Testis (tissue), 5 donors: ENCODE measurements at places on chromosomes 2 and 18. TPM values are rescaled to one million over a fixed set of nuclear protein-coding genes. Genes with fewer than 3 reads are reported as not detected.

CHRNA1 gene
- 0.25 TPM for total RNA-seq

PSD4 gene
- total RNA-seq = 35.9 TPM

MOCOS gene
- total RNA-seq = 1.9 TPM

IL36G gene
- total RNA-seq = not detected

AQP4 gene
- total RNA-seq = 2.4 TPM

ITGA4 gene
- total RNA-seq = 1.6 TPM

ECEL1 gene
- total RNA-seq = 2.7 TPM

ITGB1BP1 gene
- 38.1 TPM for total RNA-seq

ABCB11 gene
- total RNA-seq = 7.2 TPM

DNAJB2 gene
- total RNA-seq = 139 TPM

SIX2 gene
- 1.1 TPM for total RNA-seq

SERPINB11 gene
- 0.50 TPM for total RNA-seq

GAL3ST2 gene
- total RNA-seq = 2.8 TPM

TSPYL6 gene
- 38.3 TPM for total RNA-seq

DSG1 gene
- total RNA-seq = 2.8 TPM

ATP6V1C2 gene
- total RNA-seq = 5.9 TPM

COL4A3 gene
- total RNA-seq = 11.0 TPM

COL3A1 gene
- 31.3 TPM for total RNA-seq

GRCh38 chr2:119487434-119488244, 36.6 kb downstream of the SCTR start:
- DNase-seq = no peak

- no peak for DNase-seq
These were observed 54.1 kb upstream of the KLF7 start for GRCh38 chr2:207219676-207220501.

DNA sequence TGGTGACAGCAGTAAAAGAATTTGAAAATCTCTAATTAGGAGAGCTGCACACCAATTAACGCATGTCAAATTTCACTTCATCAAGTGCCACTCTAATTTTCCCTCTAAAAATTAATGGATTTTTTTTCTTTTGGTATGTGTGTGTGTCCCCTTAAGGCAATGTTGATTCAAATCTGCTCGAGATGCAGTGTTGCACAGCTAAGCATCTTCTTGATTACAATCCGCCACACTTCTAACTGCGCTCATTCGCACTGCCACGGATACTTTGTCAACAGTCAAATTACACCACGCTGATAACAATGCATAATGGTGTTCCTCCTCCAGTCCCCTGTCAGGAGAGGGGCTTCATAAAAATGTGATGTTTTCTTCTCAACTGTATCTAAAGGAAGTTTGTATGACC, 261.4 kb downstream of the MEIS1 start:
- no peak for DNase-seq

DNA sequence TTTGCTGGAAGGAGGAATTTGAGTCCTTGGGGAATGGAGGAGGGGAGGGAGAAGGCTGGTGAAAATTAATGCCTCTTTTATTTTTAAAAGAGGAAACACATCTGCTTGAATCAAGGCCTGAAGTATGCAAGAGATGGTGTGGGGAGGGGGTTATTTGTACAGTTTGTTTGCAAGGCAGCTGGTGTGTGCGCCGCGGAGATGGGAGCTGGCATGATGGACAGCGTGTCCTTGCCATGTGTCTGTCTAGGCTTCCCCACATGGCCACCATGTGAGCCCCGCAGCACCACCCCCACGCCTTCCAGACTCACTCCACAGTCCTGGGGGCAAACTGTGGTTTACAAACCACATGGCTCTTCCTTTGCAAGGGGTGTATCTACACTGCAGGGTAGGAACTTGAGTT, 154.8 kb upstream of the APCDD1 start:
- DNase-seq = no peak

GRCh38 chr2:201196003-201196402, 13.1 kb downstream of the CASP10 start:
- no peak for DNase-seq

DNA sequence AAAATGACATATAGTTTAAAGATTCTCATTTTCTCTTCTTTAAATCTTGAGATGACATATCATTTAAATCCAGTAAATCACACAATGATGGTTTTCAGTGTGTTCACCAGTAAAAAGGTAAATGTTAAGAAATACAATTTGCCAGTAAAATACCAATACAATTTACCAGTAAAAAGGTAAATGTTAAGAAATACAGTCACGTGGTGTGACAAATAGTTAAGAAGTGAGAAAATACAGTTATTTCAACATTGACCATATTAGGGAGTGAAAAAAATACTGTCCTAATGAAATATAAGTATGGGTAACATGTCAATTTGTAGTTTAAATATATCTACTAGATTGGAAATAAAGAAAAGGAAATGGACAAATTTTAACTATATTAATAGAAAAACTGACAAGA, 80.5 kb downstream of the DLGAP1 start:
- DNase-seq = no peak

GRCh38 chr18:35592298-35592697, 10.8 kb downstream of the GALNT1 start:
- DNase-seq = no peak

DNA sequence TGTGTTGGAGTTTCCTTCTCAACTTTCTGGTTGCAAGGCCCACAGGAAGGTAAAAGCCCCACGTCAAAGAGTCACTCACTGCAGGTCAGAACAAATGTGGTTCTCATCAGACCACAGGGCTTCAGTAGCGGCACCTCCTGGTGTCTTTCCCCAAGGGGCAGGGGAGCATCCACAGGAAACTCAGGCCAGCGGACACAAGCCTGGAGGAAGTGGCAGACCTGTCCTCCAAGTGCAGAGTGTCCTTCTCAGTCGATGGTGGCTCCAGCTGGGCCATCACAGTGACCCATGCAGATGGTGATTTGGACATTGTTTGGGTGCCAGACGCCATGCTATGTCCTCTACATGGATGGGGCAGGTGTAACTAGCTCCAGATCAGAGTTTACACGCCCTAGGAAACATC, 84.9 kb downstream of the ACKR3 start:
- no peak for DNase-seq

DNA sequence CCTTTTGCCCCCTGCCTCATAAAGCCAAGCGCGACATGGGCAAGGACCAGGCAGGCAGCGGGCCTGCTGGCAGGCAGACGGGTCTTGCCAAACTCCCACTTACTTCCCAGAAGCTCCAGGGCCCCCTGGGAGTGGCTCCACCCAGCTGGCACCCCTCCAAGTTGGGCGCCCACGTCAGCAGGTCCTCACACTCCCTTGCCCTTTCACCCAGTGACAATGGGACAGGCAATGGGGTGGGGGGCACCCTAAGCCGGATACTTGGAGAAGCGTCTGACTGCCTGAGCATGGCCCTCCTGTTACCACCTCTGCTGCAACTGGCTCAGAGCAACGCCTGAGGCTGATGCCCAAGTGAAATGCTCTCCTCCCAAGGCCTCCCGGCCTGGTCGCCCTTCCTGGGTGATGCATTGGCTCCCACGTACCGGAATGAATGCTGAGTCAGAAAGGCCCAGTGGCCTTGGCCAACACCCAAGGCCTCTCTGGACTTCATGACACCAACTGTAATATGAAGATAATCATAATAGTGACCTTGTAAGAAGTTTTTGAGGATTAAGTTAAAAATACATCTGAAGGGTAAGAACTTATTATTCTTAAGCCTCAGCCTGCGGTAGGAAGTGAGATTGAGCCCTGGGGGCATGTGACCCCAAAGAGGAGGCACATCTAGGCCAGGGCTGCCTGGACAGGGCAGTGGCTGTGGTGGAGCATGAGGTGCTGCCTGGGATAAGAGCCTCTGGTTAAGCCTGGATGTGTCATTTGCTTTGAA, 31.6 kb downstream of the KCNK3 start:
- DNase-seq = peak; percentile 84

GRCh38 chr2:162280654-162281053, 37.4 kb upstream of the FAP start:
- no peak for DNase-seq

DNA sequence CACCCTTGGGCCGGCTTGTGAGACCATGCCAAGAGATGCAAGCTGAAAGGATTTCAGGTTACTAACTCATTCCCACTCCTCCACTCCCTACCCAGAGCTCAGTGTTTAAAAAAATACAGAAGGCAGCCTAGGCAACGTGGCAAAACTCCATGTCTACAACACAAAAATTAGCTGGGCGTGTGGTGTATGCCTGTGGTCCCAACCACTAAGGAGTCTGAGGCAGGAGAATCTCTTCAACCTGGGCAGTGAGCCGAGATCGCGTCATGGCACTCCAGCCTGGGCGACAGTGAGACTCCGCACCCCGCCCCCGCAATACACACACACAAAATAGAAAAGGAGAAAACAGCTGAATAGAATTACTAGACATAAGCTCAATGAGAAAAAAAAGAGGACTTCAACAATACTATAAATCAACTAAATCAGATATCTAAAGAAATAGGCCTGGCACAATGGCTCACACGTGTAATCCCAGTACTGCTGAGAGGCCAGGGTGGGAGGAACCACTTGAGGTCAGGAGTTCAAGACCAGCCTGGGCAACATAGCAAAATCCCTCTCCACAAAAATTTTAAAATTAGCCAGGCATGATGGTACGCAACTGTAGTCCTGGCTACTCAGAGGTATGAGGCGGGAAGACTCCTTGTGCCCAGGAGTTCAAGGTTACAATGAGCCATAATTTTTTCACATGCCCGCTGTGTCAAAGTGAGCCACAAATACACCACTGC, 10.1 kb downstream of the IWS1 start:
- peak; percentile 63 for DNase-seq

GRCh38 chr2:98778151-98778550, 47.2 kb upstream of the MGAT4A start:
- no peak for DNase-seq

- DNase-seq = no peak
These were observed 27.1 kb upstream of the TFPI start for GRCh38 chr2:187581125-187581896.

DNA sequence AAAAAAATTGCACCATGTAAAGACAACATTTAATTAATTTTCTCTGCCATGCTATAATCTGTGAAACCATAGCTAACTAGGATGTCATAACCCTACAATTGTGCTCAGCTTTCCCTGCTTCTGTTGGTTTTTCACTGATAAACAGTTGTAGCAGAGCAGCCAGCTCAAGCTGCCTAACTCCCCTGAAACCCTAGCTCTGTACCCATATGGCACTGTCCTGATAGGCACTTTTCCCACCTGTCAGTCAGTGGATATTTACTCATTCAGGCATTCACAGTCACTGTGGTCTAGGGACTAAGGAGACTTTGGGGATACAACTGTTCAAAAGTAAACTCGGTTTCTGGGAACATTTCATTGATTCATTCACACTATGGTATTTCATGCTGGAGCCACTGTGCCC, 407.0 kb downstream of the DSEL start:
- DNase-seq = no peak

- DNase-seq = no peak
These were observed 2.2 kb downstream of the KLHL29 start for GRCh38 chr2:23387221-23387550.

DNA sequence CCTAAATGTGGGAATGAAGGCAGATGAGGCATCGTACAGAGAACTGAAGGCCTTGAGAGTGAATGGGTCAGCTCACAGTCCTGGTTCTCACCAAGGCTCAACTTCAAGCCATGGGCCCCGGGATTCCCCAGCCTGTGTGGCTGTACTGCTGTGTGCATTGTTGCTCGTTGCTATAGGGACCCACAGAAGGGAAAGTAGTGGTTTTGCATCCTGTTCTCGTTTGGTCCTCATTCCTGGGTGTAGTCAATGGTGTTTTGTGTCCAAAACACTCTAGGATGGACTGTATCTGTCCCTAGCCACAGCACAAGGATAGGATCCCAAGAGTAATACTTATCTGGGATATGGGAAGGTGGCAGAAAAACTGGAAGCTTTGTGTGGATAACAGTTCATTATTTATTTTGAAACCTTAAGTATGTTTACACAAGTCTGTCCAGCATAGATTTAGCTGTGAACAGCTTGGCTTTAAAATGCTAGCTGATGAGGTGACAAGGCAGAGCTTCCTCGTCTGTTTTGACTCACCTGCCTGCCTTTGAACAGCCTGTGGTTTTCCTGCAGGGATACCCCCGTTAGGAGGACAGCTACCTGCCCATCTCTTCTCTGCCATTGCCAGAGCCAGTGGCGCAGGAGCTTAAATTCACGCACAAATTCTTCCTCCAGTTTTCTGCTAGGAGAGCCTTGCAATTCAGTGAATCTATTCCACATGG, 85.0 kb downstream of the WDSUB1 start:
- DNase-seq = no peak

GRCh38 chr18:43507842-43508481, 230.7 kb upstream of the SYT4 start:
- DNase-seq = no peak

- no peak for DNase-seq
These were observed 152.7 kb downstream of the MBP start for GRCh38 chr18:76979906-76980305.

GRCh38 chr2:143934626-143935481, 585.1 kb downstream of the ZEB2 start:
- DNase-seq = no peak

GRCh38 chr2:61970807-61971556, 65.5 kb downstream of the COMMD1 start:
- DNase-seq = peak; percentile 48

DNA sequence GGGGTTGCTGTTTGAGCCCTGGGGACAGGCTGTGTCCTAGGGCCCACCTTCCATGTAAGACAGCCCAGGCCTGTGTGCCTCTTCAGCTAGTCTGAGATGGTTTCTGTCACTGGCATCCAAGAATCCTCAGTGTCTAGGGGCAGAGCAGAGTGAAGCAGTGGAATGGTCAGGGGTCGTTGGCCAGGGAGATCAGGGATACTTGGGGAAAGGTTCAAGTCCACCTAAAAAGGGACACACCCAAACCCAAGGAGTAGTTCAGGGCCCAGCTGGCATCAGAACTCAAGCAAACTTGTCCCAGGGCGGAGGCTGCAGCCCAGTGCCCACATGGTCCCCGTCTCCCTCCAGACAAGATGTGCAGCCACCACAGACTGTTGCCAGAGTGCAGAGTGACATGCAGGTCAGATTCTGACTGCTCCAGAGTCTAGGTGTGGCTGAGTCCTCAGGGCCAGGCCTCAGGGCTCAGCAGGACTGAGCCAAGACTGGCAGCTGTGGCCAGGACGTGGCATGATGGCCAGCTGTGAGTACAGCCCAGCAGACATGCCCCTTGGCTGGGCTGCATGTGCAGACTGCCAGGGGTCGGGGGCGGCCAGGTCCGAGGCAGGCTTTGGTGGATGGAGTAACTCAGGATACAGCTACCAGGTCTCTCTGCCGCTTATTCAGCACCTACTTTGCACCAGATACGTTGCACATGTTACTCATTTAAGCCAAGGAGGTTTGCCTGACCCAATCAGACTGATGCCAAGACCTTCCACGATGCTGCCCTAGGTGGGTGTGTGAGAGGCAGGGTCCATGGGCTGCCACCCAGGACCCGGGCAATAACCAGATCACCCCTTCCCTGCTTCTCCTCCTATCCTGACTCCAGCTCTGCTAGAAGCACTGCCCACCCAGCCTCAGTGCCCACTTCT, 146.6 kb downstream of the SMAD7 start:
- DNase-seq = peak; percentile 8

GRCh38 chr18:63137999-63138435, 181.6 kb downstream of the BCL2 start:
- DNase-seq = no peak

- no peak for DNase-seq
These were observed 5.6 kb upstream of the PCARE start for GRCh38 chr2:29079887-29080286.

- DNase-seq = no peak
These were observed 266.1 kb upstream of the MEX3C start for GRCh38 chr18:51463483-51464136.

GRCh38 chr2:45909677-45910191, 258.3 kb downstream of the PRKCE start:
- no peak for DNase-seq
